ENCODE measurements at places on chromosomes 5 and 9. TPM values are rescaled to one million over a fixed set of nuclear protein-coding genes. Genes with fewer than 3 reads are reported as not detected.

Gene HAVCR1
- 0.29 TPM for total RNA-seq

Gene FAM169A
- total RNA-seq = 18.8 TPM

Gene RUSC2
- total RNA-seq = 29.6 TPM

Gene LHX3
- not detected for total RNA-seq

Gene SMC2
- 12.2 TPM for total RNA-seq

Gene SUSD3
- total RNA-seq = 1.3 TPM

Gene NTNG2
- 0.42 TPM for total RNA-seq

Gene FOXD4L6
- total RNA-seq = not detected

Gene IARS1
- total RNA-seq = 296 TPM

Gene PLAC8L1
- not detected for total RNA-seq

Gene PCDHB11
- total RNA-seq = 1.8 TPM

Gene ADAMTS12
- total RNA-seq = 4.1 TPM

Gene CDK7
- total RNA-seq = 52.8 TPM

Data from kidney epithelial cell (primary cell).